AG08395 (cell line): ENCODE measurements at places on chromosomes 4 and X.

DNA sequence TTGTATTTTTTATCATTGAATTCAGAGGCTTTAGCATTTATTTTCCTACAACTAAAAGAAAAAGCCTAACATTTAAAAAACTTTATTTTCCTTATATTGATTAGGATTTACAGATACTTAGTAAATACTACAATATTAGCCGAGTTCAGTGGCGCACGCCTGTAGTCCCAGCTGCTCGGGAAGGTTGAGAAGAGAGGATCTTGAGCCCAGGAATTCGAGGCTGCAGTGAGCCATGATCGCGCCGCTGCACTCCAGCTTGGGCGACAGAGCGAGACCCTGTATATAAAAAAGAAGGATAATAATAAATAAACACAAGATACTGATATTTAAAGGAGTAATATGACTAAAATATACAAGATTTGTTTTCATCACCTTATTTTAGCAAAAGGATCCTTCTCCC lies 681 bp upstream of the UPF3B start:
- no peak for DNase-seq

DNA sequence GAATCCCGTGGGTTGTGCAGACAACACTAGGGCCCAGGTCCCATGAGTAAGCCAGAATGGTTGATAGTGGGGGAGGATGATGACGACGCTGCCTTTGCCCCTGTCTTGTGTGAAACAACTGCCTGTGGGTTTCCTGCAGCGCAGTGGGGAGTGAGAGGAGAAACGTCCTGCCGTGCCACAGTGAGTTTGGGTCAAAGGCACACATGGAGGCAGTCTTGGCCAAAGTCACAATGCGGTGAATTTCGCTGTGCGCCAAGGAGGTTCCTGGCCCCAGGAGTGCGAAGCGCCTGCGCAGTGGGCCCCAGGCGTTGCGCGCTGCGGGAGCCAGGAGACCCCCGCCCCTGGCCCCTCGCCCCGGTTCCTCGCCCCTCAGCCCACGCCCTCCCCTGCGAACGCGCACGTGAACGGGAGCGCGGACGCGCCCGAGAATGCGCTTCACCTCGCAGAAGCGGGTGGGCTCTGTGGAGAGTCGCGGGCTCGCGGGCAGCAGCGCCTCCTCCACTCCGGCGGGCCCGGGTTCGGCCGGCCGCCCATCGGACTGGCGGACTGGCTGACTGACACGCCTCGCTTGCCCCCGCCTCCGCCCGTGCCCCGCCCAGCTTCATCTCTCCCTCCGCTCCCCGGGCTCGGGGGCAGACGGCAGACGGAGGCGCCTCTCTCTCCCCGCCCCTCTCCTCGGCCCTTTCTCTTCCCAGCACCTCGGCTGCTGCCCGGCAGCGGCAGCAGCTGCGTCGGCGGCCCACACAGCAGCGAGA lies at the start of gene NUDT10:
TSS of gene NUDT10 (plus strand) at position 635 of the 755 bp plus-strand sequence. CDS start 144 bp downstream, outside the sequence.
- DNase-seq: peak; percentile 10

DNA sequence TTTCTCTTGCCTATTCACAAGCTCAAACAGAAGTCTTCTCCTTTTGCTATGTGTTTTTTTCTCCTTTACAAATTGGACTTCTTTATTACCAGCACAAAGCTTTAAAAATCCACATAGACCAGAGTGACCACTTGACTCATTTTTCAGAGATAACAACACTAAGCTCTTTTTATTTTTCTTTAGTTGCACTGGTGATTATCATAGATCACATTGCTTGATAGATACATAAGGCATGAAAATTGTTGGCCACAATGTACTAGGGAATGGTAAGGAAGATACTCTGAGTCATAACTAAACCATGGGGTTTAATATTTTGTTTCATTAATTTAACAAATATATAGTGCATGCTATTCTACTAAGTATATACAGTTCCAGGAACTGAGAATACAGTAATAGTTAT lies 159.0 kb downstream of the GASK1B start:
- DNase-seq: no peak

- DNase-seq: no peak
These were observed 86.3 kb downstream of the ZNF827 start for GRCh38 chr4:145852256-145852839.

- no peak for DNase-seq
These were observed 107.4 kb upstream of the AFAP1 start for GRCh38 chr4:8046925-8047541.

DNA sequence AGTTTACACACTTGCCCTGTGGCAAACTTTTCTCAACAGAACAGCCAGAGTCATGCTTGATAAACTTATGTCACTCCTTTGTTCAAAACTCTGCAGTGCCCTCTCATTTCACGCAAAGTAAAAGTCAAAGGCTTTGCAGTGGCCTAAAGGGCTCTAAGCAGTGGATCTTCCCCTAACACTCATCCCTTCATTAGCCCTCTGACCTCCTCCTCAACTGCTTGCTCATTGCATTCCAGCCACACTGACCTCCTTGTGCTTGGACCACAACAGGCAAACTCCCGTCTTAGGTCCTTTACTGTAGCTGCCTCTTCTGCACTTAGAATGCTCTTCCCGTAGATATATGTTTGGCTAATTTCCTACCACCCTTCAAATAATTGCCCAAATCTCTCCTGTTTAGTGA lies 5.6 kb downstream of the PRDM5 start:
- DNase-seq: no peak

DNA sequence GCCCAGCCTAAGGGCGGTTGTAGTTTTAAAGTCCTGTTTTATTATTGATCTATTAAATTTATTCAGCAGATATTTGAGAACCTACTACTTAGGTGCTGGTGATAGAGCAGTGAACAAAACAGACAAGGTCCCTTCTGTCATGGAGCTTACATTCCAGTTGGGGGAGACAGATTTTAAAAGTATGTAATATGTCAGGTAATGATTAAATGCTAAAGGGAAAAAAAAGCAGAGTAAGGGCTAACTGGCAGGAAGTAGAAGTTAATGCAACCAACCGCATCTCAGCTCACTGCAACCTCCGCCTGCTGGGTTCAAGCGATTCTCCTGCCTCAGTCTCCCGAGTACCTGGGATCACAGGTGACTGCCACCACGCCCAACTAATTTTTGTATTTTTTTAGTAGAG lies 7.8 kb upstream of the MCUB start:
- no peak for DNase-seq

DNA sequence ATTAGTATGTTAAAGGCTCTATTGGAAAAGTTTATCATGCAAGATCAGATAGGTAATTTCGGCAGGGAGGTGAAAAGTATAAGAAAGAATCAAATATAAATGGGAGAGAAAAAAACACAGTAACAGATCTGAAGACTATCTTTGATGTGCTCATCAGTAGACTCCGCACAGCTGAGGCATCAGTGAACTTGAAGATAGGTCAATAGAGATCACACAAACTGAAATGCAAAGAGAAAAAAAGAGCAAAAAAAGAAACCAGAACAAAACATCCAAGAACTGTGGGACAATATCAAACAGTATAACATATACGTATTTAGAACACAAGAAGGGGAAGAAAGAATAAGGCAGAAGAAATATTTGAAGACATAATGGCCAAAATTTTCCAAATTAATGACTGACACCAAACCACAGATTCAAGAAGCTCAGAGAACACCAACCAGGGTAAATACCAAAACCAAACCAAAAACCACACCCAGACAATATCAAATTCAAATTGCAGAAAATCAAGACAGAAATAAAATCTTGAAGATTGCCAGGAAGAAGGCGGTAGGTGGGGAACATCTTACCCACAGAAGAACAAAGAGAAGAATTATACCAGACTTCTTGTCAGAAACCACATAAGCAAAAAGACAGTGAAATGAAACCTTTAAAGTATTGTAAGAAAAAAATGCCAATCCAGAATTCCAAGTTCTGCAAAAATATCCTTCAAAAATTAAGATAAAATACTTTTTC lies 29.1 kb downstream of the PFKFB1 start:
- no peak for DNase-seq

DNA sequence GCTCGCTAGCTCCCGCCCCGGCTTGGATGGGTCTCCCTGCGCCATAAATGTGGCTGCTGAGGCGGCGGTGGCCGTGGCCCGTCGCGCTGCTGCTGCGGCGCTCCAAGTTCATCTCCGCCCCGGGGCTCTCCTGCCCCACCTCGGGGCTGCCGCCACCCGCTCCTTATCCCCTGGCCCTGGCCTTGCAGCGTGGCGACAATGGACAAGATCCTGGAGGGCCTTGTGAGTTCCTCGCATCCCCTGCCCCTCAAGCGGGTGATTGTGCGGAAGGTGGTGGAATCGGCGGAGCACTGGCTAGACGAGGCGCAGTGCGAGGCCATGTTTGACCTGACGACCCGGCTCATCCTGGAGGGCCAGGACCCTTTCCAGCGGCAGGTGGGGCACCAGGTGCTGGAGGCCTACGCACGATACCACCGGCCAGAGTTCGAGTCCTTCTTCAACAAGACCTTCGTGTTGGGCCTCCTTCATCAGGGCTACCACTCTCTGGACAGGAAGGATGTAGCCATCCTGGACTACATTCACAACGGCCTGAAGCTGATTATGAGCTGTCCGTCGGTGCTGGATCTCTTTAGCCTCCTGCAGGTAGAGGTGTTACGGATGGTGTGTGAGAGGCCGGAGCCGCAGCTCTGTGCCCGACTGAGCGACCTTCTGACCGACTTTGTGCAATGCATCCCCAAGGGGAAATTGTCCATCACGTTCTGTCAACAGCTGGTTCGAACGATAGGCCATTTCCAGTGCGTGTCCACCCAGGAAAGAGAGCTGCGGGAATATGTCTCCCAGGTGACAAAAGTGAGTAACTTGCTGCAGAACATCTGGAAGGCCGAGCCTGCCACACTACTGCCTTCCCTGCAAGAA lies 763 bp downstream of the USP38 start:
- peak; percentile 2 for DNase-seq

DNA sequence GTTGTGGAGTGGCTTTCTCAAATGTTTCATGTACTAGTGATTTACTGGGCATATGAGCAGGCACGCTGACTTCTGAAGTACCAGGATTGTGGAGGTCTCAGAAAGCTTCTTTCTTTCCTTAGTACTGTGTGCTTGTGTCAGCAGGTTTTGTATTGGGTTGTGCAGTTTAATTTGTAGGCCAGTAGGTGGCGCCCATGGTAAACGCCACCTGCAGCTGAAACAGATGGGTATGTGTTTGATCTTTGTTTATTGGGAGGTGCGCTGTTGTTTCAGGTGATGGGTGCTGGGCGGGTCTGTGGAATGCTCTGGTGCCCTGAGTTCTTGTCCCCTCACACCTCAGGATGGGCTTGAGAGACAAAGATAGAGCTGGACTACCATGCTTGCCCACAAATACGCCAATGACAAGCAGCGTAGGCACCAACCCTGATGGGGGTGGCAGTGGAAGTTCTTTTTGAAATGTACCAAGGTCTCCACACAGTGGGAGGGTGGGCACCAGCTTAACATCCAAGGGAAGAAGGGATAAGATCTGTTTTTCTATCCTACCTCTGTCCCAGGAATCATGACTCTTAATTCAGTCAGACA lies 141.5 kb downstream of the RPS6KA6 start:
- peak; percentile 25 for DNase-seq

DNA sequence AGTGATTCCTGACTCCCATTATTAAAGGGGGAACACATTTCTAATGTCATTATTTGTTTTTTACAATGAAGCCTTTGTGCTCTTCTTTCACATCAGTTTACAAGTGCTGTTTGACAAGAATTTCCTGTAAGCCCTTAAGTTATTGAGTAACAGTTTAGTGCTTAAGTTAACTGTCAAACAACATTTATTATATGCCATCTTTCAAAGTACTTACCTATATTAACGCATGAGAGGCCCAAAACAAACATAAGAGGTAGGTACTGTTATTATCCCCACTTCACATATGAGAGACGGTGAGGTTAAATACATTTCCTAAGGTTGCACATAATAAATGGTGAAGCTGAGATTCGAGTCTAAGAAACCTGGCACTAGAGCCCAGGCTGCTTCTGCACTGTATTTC lies 56.0 kb upstream of the MAGED1 start:
- no peak for DNase-seq

GRCh38 chr4:39908284-39908683 lies 69.4 kb downstream of the PDS5A start:
- no peak for DNase-seq

DNA sequence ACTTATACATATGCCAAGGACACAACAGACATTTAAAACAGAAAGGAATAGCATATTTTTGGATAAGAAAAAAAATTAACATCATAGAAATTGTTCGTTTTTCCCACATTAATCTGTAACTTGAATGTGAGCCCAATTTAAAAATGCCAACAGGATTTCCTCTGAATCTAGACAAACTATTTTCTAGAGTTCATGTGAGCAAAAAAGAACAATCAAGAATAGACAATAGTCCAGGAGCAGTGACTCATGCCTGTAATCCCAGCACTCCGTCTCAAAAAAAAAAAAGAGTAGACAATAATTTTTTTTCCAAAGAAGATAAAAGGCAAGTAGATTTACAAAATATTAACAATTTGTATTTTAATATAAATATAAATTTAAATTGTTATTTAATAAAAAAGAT lies 73.7 kb upstream of the DUSP21 start:
- DNase-seq: no peak

GRCh38 chr4:185317880-185318279 lies 77.8 kb downstream of the LRP2BP start:
- no peak for DNase-seq

- no peak for DNase-seq
These were observed 106.8 kb downstream of the FSTL5 start for GRCh38 chr4:162056990-162057389.

DNA sequence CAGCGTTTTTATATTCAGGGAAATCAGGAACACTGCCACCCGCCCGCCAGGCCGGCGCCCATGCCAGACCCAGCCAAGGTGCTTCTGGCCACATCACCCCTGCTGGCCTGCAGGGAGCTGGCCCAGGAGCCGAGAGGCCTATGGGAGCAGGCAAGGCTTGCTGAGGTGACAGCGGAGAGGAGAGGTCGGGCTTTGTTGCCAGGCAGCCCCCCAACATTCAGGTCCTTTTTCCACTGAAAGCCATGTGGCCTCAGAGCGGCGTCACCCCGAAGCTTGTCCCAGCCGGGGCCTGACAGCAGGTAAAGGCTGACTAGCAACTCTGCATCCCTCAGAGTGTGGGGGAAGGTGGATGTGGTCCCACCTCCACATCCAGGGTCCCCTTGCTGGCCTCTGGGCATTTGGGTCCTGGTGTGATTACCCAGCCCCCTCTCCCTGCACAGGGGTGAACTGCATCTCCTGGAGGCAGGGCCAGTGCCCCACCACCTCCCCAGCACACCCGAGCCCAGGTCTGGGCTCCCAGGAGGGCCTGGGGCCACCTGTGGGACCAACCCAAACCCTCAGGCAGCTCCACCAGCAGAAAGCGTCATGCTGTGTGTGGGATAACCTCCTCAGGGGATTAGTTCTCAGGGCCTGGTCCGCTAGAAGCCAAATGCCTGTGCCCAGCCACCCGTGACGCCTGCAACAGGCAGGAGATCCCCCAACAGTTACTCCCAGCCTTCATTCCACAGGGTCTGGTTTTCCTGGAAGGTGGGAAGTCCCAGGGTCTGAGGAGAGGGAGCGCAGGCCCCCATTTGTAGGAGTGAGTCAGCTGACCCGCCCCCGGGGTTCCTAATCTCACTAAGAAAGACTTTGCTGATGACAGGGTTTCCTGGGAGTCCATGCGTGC lies at the start of gene PDE6B:
TSS of gene PDE6B (plus strand) at position 869 of the 886 bp plus-strand sequence. CDS start 54 bp downstream, outside the sequence.
- no peak for DNase-seq
